HCT116 (cell line): ENCODE measurements at places on chromosomes 12 and 14. TPM values are rescaled to one million over a fixed set of nuclear protein-coding genes. Genes with fewer than 3 reads are reported as not detected.

The TBC1D30 gene
- total RNA-seq = 24.1 TPM

The TMEM132D gene
- total RNA-seq = not detected

The OR6C2 gene
- not detected for total RNA-seq

The MYF6 gene
- not detected for total RNA-seq

The LGR5 gene
- total RNA-seq = not detected

The HOXC6 gene
- total RNA-seq = 3.1 TPM

The KRT73 gene
- not detected for total RNA-seq

The CLEC1B gene
- not detected for total RNA-seq

The ASCL1 gene
- not detected for total RNA-seq

The C14orf180 gene
- total RNA-seq = not detected

The PSMD9 gene
- 55.5 TPM for total RNA-seq

The CDK2 gene
- 90.9 TPM for total RNA-seq

GRCh38 chr12:127830730-127831129 is 436.2 kb upstream of the TMEM132C start:
- H3K4me1 ChIP-seq = no peaks in the 10 kb centered on the region
- no peaks in the 10 kb centered on the region for H3K27me3 ChIP-seq
- DNase-seq = no peak
- no peaks in the 10 kb centered on the region for H3K36me3 ChIP-seq
- no peak overlapping the region for H3K4me3 ChIP-seq
- H3K27ac ChIP-seq = no peak overlapping the region

DNA sequence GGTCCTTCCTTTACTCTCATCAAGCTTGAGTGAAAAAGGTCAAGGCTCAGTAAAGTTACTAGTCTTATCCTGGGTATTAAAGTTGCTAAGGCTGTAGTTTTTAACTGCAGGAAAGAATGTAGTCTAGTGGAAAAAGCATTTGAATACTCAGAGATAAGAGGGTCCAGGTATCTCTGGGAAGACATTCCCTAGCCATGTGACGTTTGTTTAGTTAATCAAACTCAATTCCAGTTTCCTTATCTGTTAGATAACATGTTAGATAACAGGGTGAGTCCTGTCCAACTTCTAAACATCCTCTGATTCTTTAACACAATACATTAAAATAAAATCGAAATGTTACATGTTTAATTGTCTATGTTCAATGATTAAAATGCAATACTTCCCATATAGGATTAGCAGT is 720.7 kb upstream of the LMO3 start:
- DNase-seq = no peak
- no peak overlapping the region for H3K4me3 ChIP-seq
- H3K27me3 ChIP-seq = no peaks in the 10 kb centered on the region
- H3K36me3 ChIP-seq = no peaks in the 10 kb centered on the region

- H3K27me3 ChIP-seq = no peaks in the 10 kb centered on the region
- no peak overlapping the region for H3K4me3 ChIP-seq
- no peaks in the 10 kb centered on the region for H3K4me1 ChIP-seq
- peak; percentile 16 for DNase-seq
- peaks cover 34% of the 10 kb centered on the region; the same call in 1 of the 2 replicates for H3K36me3 ChIP-seq
Observed at GRCh38 chr12:113955109-113955970, 10.8 kb downstream of the RBM19 start.

DNA sequence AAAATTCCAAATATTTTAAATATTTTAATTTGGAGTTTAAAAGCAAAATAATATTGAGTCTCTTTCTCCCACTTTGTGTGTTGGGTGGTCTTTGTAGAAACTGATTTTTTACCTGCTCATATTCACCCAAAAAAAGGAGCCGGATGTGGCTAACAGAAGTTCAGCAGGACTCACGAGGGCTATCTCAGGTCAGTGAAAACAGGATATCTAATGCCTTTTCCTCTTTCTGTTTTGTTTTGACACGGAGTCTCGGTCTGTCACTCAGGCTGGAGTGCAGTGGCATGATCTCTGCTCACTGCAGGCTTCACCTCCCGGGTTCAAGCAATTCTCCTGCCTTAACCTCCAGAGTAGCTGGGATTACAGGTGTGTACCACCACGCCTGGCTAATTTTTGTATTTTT is 30.8 kb downstream of the COA8 start:
- H3K27ac ChIP-seq = no peak overlapping the region
- H3K4me3 ChIP-seq = no peak overlapping the region
- peaks cover 13% of the 10 kb centered on the region for H3K4me1 ChIP-seq
- no peaks in the 10 kb centered on the region for H3K27me3 ChIP-seq

- H3K27ac ChIP-seq = no peak overlapping the region
- H3K36me3 ChIP-seq = no peaks in the 10 kb centered on the region
- no peak overlapping the region for H3K4me3 ChIP-seq
- H3K27me3 ChIP-seq = no peaks in the 10 kb centered on the region
Observed at GRCh38 chr12:116698116-116698515, 39.8 kb downstream of the SPRING1 start.

GRCh38 chr14:100824091-100824551 is 1.8 kb upstream of the MEG3 start:
- H3K4me3 ChIP-seq = no peak overlapping the region
- no peak for DNase-seq
- no peaks in the 10 kb centered on the region for H3K4me1 ChIP-seq
- no peaks in the 10 kb centered on the region for H3K27me3 ChIP-seq

GRCh38 chr12:64633011-64633939 is 23.0 kb downstream of the RASSF3 start:
- DNase-seq = no peak
- H3K27ac ChIP-seq = peak overlapping the region; percentile 19; the same call in 1 of the 2 replicates
- H3K27me3 ChIP-seq = no peaks in the 10 kb centered on the region
- H3K36me3 ChIP-seq = peaks cover 6% of the 10 kb centered on the region; the same call in 1 of the 2 replicates
- H3K4me1 ChIP-seq = peaks cover 27% of the 10 kb centered on the region

DNA sequence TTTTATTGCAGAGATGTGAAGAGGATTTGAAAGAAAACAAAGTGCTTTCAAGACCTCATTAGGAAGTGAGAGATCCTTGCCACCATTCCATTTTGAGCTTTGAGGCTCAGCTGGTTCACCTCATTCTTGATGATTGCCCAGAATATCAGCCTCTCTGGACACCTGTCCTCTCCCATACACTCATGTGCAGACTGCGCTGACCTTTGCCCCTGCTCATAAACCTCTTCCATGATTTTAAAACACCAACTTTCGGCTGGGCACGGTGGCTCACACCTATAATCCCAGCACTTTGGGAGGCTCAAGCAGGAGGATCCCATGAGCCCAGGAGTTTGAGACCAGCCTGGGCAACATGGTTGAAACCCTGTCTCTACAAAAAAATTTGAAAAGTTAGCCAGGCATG is 8.9 kb downstream of the COX14 start:
- DNase-seq = no peak
- H3K4me1 ChIP-seq = no peaks in the 10 kb centered on the region
- no peak overlapping the region for H3K27ac ChIP-seq
- no peak overlapping the region for H3K4me3 ChIP-seq

DNA sequence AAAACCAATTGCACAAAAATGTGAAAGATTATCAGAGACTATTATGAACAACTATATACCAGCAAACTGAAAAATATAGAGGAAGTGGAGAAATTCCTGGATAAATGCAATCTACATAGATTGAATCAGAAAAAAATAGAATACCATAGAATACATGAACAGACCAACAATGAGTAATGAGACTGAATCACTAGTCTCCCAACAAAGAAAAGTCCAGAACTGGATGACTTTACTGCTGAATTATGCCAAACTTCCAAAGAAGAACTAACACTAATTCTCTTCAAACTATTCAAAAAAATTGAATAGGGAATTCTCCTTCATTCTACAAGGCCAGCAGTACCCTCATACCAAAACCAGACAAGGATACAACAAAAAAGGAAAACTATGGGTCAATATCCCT is 60.6 kb downstream of the GUCY2C start:
- no peaks in the 10 kb centered on the region for H3K27me3 ChIP-seq
- no peak overlapping the region for H3K27ac ChIP-seq
- no peaks in the 10 kb centered on the region for H3K4me1 ChIP-seq
- H3K36me3 ChIP-seq = no peaks in the 10 kb centered on the region
- DNase-seq = no peak

GRCh38 chr12:46082490-46083200 is 92.3 kb upstream of the SCAF11 start:
- H3K4me3 ChIP-seq = no peak overlapping the region
- H3K27ac ChIP-seq = no peak overlapping the region
- no peaks in the 10 kb centered on the region for H3K27me3 ChIP-seq
- H3K36me3 ChIP-seq = no peaks in the 10 kb centered on the region
- DNase-seq = no peak
- no peaks in the 10 kb centered on the region for H3K4me1 ChIP-seq
